ENCODE measurements at places on chromosomes 1 and 21.

- DNase-seq: peak; percentile 71
These were observed 81.7 kb upstream of the ZNF648 start for GRCh38 chr1:182143154-182143657.

- no peak for DNase-seq
These were observed 33.1 kb upstream of the IL10 start for GRCh38 chr1:206805357-206805756.

- no peak for DNase-seq
These were observed 4.1 kb downstream of the SFT2D2 start for GRCh38 chr1:168229893-168230292.

DNA sequence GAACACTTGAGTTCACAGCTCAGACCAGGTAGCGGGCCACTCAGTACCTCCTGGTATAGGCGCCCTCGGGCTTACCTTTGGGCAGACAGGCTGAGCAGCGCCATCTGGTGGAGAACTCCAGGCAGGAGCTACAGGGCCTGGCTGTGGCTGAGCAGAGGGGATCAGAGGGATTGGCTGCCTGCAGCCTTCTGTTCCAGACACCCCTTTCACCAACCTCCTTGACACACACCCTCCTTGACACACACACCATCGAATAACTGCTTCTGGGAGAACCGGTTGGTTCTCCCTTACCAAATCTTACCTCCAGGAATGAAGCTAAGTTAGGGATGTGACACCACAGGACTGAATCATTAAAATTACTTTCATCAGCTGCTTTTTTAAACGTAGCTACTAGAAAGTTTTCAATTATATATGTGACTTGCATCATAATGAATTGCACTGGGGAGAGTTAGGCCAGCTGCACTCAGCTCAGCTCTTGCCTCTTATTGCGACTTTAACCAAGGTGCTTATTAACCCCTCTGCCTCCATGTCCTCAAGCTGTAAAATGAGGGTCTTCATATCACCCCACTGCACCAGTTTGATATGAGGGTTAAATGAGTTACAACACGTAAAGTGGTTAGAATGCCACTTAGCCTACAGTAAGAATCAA, 6.6 kb downstream of the LIN28A start:
- DNase-seq: peak; percentile 63

DNA sequence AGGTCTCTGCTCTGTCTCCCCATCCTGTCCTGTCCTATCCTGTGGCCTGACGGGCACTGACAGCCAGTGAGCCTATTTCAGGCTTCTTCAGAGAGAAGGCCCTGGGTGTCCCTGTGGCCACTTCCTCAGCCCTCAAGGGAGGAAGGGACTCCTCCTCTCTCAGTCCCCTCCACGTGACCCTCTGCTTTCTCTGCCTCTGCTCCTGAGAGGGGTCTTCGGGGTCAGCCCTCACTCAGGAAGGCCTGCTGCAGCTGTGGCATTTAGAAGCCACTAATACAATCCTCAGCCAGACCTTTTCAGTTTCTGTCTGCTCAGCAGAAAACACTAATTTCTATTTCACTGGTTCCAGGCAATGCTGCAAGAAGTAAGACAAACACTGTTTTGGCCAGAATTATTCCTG, 43.6 kb upstream of the ETV3 start:
- no peak for DNase-seq

GRCh38 chr1:196049407-196049806, 558.8 kb downstream of the KCNT2 start:
- no peak for DNase-seq

All from HepG2 (cell line).